ENCODE measurements at places on chromosomes 11 and 22. TPM values are rescaled to one million over a fixed set of nuclear protein-coding genes. Genes with fewer than 3 reads are reported as not detected.

- no peak for DNase-seq
Observed at GRCh38 chr11:102110761-102111010, 439 bp downstream of the YAP1 start.

GRCh38 chr11:123494195-123495050 lies 64.4 kb downstream of the GRAMD1B start:
- DNase-seq, result no peak

Gene BATF2
- polyA plus RNA-seq, result 1.9 TPM

Gene PDHX
- 10.7 TPM for polyA plus RNA-seq

GRCh38 chr22:31350410-31350863 lies 4.3 kb upstream of the PATZ1 start:
- DNase-seq, result no peak

Gene SAA2
- polyA plus RNA-seq, result not detected

DNA sequence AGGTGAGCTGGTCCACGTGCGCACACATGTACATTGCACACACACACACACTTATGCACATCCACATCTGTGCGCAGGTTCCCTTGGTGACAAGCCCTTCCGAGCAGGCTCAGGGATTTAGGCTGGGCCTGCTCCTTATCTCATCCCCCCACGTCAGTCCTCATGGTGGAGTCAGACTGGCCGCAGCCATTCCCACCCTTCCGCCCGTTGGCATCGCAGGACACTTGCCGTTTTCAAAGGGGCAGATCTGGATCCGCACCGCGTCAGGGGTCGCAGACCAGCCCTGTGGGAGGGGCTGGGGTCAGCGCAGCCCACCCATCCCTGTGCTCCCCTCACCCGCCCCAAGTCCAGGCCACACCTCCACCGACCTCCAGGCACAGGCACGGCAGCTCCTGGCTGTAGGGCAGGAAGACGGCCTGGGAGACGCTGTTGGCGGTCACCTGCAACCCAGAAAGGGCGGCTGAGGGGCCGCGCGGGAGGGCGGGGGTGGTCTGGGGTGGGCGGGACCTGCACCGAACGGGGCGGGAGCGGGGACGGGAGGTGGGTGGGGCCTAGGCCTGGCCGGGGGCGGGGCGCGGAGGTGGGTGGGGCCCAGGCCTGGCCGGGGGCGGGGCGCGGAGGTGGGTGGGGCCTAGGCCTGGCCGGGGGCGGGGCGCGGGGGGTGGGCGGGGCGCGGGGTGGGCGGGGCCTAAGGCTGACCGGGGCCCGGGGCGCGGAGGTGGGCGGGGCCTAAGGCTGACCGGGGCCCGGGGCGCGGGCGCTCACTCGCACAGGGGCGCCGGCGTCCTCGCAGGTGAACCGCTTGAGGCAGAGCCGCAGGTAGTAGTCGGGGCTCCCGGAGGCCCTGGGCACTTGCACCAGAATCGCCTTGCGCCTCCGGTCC lies 13.3 kb downstream of the IL17REL start:
- peak; percentile 55 for DNase-seq

DNA sequence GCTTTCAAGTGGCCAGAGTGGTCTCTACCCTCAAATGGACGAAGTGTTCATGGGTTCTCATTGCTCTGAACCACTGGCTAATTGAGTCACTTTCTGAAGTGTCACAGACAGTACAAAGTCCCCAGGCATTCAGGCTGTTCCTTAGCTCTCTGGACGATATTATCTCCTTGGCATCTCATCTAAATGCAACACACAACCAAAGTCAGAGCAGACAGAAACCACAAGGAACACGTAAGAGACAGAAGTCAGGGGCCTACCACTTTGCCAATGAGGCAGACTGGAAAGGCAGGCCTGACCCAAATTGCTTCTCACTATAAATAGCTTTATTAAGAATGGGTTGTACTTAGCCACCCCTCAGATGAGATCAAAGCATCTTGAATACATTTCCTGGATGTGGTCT lies 29.0 kb upstream of the LDLRAD3 start:
- no peak for DNase-seq

Gene MS4A14
- 0.63 TPM for polyA plus RNA-seq

Gene TPH1
- 22.7 TPM for polyA plus RNA-seq

DNA sequence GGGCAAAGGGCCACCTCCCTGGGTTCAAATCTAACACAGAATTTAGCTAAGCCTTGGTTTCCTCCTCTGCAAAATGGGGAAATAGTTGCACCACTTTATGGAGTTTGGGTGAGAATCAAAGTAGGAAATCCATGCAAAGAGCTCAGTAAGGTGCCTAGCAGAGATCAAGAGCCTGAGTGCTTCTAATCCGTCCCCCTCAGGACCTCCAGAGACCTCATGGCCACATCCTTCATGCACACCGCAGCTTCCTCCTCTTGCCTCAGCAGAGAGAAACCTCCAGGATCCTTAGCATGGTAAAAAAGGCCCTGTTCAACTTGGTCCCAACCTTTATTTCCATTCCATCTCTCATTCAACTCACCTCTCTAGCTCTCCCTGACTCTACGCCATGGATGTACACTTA lies 37.8 kb upstream of the NAV2 start:
- no peak for DNase-seq

DNA sequence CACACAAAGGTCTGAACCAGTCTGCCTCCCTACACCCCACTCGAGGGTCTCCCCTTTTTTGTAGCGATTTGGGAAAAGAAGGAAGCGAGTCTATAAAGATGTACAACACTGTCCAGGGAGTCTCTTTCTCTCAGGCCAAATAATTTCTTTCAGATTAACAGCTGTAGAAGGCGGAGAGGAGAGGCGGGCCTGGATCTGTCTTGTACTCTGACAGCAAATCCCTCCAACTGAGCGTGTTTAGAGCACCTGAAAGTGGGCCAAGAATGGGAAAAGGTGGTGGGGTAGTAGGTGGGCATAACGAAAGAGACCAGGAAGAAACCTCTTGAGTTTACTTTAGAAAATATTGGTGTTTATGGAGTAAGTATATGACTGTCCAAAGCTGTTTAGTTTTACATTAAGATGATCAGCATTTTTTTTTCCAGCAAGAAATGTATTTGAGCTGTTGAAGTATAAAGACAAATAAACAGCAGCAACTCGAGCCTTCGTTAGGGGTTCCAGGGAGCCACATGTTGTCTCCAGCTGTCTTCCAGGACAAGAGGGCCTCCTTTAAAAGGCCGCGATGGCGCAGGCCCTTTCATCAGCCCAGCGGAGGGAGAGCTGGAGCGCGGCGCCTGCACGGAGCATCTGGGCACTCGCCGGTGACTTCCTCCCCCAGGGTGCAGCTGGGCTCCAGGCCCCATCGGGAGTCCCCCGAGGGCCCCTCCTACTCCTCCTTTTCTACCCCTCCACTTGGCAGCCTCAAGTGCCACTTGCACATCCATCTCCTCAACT lies 34.9 kb downstream of the SCUBE1 start:
- DNase-seq, result no peak

GRCh38 chr11:115146425-115146824 lies 357.8 kb downstream of the CADM1 start:
- DNase-seq, result no peak

Gene MAFF
- 57.4 TPM for polyA plus RNA-seq

DNA sequence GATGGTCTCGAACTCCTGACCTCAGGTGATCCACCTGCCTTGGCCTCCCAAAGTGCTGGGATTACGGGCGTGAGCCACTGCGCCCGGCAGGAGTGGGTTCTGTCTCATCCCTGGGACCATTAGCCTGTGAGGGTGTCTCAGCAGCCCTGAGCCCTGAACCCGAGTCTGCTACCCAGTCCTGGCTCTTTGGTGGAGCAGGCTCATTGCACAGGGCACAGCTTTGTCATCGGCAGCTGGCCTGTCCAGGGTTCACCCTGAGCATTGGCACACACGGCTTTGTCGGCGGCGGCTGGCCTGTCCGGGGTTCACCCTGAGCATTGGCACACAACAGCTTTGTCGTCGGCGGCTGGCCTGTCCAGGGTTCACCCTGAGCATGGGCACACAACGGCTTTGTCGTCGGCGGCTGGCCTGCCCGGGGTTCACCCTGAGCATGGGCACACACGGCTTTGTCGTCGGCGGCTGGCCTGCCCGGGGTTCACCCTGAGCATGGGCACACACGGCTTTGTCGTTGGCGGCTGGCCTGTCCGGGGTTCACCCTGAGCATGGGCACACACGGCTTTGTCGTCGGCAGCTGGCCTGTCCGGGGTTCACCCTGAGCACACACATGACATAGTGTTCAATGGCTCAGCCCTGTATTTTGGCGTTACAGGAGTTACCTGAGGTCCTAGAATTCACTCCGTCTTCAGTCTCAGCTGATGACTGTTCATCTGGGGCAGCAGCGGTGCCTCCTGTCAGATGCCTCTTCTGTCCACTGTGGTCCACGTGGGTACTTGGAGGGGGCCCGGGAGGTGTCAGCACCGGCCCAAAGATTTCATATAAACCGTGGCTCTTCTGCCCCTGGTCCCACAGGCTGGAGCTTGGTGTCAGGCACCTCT lies 1082.5 kb downstream of the BRD1 start:
- no peak for DNase-seq

GRCh38 chr22:46108564-46109473 lies 41.5 kb upstream of the PPARA start:
- DNase-seq, result no peak

DNA sequence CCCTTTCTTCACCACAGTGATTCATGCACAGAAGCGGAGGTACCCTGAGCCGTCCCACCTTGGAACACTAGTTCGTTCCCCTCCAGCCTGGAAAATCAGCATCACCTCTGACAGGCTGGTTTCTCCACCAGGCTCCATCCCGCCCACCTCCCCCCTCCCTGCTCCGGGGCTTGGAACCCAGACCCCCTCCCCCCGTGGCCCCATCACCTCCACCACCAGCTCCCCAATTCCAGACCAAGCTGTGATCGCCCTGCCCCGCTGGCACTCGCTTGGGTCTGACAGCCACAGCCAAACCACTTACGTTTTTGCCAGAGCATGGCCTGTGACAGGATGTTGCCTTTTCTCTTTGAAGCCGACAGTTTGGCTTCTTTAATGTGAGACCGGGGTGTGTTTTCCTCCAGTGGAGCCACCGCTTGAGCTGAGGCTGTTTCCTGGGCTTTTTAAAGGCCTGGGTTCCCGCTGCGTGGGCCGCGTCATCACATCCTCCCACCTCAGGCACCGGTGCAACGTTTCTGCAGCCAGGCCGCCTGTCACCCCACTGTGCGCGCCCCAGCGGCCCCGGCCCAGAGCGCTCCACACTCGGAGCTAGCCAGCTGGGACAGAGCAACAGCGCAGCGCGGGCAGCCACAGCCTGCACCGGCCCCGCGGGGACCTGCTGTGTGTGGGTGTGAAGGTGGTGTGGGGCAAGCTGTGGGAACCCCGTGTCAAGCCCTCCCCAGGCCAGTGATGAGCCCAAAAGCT lies at the start of gene POU2AF1:
Gene POU2AF1, minus strand, starts transcription at position 415 of the 741 bp plus-strand sequence. Its CDS starts 98 bp downstream, at position 317.
- no peak for DNase-seq

Gene RPL27A
- polyA plus RNA-seq, result 2,339 TPM

Gene NXPE4
- not detected for polyA plus RNA-seq

Gene LIF
- 2.3 TPM for polyA plus RNA-seq

Gene MS4A3
- not detected for polyA plus RNA-seq

Gene PTPRCAP
- 13.8 TPM for polyA plus RNA-seq

GRCh38 chr11:76152741-76153570 lies 53.3 kb downstream of the WNT11 start:
- DNase-seq, result no peak

Gene PRG3
- not detected for polyA plus RNA-seq

DNA sequence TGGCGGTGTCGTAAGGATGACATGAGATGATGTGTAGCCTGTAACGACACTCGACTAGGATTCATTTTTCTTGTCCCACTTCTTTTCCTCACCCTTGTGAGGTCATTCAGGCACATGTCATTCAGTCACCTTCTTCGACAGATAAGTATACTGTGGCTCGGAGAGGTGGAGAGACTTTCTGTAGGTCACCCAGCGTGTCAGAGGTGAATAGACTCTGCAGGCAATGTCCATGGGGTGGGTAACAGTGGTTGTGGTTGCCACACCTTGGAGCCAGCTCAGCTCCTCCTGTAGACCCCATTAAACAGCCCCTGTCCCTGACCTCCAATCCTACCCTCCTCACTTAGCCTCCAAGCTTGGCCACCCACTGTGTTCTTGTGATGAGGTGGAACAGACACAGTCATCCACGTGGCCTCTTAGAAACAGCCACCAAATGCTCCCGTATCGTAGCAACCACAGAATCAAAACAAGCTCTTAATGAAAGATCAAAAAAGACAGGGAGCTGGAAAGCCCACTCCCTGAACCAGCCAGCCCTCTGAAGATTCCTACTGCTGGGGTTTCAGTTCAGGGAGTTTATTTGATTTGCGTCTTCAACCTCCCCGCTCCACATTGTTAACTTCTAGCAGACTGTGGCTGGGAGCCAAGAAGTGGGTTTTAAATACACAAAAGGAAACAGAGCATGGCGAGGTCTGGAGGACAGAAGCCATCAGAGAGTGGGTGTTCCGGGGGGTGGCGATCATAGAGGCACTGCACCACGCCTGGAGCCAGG lies 89.0 kb upstream of the GRK3 start:
- DNase-seq, result no peak

DNA sequence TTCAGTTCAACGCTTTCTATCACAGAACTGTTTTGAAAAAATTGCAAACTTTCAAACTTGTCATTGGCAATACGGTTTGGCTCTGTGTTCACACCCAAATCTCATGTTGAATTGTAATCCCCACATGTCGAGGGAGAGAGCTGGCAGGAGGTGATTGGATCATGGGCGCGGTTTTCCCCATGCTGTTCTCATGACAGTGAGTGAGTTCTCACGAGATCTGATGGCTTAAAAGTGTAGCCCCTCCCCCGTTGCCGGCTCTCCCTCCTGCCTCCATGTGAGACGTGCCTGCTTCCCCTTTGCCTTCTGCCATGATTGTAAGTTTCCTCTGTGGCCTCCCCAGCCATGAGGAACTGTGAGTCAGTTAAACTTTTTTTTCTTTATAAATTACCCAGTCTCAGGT lies 1144.0 kb downstream of the BRD1 start:
- DNase-seq, result no peak

DNA sequence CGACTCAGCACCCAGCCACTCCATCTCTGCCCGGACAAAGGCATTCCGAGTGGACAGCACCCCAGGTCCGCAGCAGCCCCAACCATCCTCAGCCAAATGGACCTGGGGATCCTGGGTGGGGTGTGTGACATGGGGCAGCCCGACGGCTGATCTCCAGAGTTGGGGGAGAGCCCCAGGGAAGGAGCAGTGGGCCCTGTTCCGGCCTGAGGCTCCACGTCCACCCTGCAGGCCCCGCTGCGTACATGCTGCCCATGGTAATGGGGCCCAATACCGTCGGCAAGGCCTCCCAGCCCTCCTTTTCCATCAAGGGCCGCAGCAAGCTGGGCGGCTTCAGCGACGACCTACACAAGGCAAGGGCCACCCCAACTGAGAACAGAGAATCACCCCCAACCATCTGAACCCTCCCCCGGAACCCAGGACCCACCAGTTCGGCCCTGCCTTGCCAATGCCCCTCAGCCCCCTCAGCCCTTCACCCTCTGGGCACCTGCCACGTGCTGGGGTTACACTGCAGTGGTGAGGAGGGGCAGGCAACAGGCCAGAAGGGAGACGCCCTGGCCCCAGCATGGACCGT lies 5.4 kb downstream of the SCGB1C1 start:
- peak; percentile 73 for DNase-seq

Gene TRIM21
- polyA plus RNA-seq, result 16.0 TPM

GRCh38 chr11:65616575-65617001 lies 1.0 kb downstream of the PCNX3 start:
- DNase-seq, result no peak

GRCh38 chr11:80163441-80163840 lies 722.6 kb upstream of the TENM4 start:
- DNase-seq, result no peak

GRCh38 chr11:87356428-87356827 lies 318.7 kb downstream of the TMEM135 start:
- no peak for DNase-seq

Gene SPON1
- 12.9 TPM for polyA plus RNA-seq

GRCh38 chr11:69750108-69750850 lies 24.9 kb downstream of the FGF4 start:
- no peak for DNase-seq
